NCI-H1417 treated with DMSO at 0.1 percent for 48 hours (cell line): ENCODE measurements at places on chromosomes 7 and 10.

DNA sequence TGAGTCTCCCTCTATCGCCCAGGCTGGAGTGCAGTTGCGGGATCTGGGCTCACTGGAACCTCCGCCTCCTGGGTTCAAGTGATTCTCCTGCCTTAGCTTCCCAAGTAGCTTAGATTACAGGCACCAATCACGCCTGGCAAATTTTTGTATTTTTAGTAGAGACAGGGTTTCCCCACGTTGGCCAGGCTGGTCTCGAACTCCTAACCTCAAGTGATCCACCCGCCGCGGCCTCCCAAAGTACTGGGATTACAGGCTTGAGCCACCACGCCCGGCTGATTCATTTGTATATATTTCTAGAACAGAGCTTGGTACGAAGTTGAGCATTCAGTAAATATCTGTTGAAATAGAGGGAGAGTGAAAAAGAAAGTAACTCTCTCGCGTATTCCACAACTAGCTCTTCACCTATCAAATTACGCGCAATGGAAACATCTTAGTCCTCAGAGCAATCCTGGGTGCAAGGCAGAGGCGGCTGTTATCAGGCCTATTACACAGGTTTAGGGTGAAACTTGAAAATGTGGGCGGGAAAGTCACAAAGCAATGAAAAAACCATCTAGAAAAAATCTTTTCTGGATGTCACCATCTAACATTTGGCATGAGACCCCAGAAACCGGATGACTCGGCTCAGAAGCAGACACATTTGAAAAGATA lies 707 bp upstream of the GHITM start:
- DNase-seq: no peak

DNA sequence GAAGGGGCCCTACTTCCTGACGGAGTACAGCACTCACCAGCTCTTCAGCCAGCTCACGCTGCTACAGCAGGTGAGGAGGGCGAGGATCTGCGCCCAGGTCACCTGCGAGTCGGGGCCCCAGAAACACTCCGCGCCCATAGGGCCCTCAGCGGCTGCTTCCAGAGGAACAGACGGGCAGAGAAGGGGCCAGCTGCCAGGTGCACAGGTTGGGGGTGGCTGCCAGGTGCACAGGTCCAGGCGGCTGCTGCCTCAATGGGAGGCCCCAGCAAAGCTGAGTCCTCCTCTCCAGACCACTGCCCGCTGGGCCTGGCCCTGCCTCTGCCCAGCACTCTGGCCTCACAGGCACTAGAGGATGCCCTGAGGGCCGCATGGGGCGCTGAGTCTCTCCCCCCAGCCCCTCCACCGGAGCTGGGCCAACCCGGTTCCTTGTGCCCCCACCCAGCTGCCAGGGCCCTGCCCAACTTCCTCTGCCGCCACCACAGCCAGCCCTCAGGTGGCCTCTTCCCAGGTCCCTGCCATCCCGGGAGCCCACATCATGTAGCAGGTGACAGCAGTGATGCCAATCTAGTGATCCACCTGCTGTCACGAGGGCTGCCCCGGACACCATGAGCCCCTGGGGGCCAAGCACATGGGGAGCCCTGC lies 17.0 kb upstream of the UTF1 start:
- DNase-seq: no peak

DNA sequence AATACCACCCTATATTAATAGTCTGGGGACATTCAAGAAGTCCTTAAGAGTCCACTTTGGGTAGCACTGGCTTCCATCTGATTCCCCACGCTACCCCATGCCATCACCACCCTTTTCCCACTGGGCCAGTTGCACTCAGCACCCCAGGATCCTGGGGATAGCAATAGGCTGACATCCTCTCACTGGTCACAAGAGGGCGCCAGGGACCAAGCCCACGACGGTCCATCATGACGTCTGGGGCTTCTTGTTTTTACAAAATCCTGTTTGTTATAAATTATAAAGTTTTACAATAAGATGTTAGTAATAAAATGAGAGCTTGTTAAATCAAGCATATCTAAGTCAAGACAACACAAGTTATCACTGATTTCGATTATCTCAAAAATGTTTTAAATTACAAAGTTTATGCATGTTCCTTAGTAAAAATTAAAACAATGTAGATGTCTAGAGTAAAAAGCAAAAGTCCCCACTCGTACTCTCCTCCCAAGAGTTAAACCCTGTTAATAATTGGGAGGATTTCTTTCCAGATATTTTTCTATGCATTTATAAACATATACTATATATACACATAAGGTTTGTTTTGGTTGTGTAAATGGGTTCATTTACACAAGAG lies 15.4 kb downstream of the GPNMB start:
- no peak for DNase-seq

- DNase-seq: no peak
Observed at GRCh38 chr7:39033885-39034624, 56.3 kb downstream of the POU6F2 start.

DNA sequence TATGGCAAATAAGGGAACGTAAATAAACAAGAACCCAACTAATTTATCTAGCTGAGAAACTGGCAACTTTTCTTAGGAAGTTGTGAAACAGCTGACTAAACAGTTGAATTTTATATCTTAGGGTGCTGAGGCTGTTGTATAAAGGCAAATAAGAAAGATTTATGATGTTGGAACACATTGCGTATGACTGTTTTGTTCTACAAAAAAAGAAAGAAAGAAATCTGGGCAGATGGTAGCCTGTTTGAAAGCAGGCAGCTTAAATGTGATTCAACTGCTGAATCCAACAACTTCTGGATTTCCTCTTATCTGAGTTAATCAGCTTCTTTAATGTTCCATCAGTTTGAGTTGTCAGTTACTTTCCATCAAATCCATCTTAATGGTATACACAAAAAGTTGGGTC lies 214.5 kb downstream of the SNX13 start:
- no peak for DNase-seq
